ENCODE measurements at places on chromosomes 7 and 10. TPM values are rescaled to one million over a fixed set of nuclear protein-coding genes. Genes with fewer than 3 reads are reported as not detected.
A peak's percentile ranks its signal among the peaks of the same experiment; 100 is the strongest.

Gene STMP1
- total RNA-seq, result 27.4 TPM

- no peak for DNase-seq
Measured at GRCh38 chr7:114645451-114645850, 230.8 kb downstream of the FOXP2 start.

GRCh38 chr7:47625861-47626715 lies 44.2 kb upstream of the TNS3 start:
- no peak for DNase-seq

DNA sequence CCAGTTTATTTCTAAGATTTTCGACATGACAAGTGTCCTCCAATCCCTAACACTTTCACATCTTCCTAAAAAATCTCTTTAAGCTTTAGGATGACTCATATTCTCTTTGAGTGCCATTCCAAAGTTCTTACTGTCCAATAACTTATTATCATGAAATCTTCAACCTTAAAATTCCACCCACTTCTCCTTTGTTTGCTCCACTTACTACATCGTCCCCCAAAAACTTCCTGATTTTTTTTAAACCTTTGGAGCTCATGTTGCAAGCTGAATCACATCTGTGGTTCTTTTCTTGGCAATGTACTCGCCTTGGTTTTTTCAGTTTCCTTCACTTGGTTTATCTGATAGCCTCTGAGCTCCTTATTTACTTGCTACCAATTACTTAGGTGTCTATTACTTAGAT lies 39.2 kb upstream of the JCAD start:
- DNase-seq, result no peak

DNA sequence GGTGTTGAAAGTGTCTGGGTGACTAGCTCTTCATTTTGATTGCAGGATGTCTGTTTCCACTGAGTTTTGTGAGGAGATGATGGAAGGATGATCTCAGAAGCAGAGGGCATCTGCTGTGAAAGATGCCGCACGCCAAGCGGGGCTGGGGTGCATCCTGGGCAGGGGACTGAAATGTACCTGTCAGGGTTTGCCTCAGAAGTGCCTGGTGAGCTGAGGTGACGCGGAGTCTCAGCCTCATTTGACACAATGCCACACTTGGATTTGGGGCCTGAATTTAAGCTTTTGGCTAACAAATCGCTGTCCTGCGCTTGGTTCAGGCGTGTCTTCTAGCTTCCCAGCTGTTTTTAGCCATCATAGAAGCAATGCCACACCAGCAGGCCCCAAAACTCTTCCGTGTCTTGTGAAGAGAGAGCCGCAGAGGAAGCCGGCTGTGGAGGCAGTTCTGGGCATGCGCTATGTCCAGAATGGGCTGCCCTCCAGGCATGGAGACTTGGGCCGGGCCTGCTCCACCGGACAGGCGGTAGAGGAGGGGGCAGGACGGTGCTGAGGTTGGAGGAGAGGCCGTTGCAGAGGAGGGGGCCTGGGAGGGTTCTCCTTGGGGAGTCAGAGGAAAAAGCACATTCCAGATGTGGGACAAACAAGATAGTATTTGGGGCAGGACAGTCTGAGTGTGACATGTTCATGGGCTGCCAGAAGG lies 31.2 kb downstream of the WDR86 start:
- no peak for DNase-seq

Gene LIPM
- total RNA-seq, result not detected

GRCh38 chr7:131795400-131795799 lies 239.0 kb upstream of the PODXL start:
- DNase-seq, result no peak

DNA sequence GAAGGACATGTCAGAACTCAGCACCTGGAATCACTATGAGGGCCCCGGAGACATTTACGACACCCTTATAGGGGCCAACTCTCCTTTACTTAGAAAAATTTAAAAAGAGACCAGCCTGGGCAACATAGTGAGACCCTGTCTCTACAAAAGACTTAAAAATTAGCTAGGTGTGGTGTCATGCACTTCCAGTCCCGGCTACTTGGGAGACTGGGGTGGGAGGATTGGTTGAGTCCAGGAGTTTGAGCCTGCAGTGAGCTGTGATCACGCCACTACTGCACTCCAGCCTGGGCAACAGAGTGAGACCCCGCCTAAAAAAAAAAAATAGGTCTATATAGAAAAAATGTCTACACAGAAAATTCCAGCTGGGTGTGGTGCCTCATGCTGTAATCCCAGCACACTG lies 7.5 kb upstream of the CYTH3 start:
- DNase-seq, result no peak

DNA sequence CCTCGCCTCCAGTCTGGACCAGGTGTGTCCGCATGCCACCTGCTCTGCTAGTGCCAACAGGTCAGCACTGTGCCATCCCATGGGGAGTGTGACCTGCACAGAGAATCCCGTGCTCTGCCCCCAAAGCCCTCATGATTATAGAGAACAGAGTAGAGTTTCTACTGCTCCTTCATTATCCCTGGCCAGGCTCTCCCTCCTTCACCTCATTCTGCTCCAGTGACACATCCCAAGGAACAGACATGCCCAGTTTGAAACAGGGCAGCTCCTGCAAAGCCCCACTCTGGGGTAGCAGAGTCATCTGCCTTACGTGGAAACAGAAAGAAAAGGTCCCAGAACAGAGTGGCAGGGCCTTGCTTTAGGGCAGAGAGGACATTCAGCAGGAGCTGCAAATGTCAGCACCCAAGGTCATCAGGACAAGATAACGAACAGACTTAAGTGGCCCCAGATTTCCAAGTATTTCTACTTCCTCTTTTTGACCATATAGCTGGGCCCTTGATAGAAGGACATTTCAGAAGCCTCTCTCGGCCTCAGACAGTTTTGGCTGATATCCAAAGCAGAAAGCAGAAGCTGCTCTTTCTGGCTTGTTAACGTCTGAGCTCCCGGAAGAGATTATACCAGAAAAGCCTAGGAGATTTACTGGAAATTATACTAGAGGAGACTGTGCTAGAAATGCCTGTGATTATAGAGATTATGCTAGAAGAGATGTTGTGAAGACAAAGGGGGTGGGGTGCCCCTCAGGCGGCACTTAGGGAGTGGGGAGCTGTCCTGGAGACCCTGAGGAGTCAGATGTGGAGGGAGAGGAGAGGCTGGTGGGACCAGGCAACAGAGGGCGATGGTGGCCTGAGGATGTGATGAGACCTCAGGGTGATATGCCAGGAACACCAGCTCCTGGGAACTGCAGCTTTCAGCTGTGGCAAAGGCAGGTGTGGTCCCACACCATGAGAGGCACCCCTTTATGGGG lies 12.6 kb downstream of the TMEM176B start:
- peak; percentile 71 for DNase-seq

DNA sequence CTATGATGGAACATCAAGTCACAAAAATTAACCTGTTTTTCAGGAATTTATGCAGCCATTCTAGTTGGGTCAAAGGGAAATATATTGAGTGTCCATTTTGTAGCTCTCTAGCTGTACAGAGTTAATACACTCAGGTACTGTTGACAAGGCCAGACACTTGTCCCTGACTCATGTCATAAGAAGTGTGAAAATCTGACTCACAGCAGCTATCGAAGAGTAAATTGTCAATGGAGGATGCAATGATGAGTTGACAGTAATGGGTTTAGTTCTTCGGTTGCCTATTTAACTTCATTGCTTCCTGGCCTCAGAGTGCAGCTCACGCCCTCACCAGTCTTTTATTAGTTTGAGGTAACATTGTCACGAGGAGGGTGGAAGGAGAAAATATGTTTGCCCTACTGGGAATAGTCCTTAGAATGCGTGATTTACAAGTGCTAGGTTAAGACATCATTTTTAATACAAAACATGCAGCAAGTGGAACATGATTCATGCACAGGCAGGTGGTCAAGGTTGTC lies 255.1 kb downstream of the XPNPEP1 start:
- DNase-seq, result no peak

- no peak for DNase-seq
Measured at GRCh38 chr7:141700848-141701371, 1.1 kb downstream of the DENND11 start.

Gene CABCOCO1
- total RNA-seq, result not detected
